IMR-90 (cell line): ENCODE measurements at places on chromosomes 4 and X. TPM values are rescaled to one million over a fixed set of nuclear protein-coding genes. Genes with fewer than 3 reads are reported as not detected.

- no peaks in the 10 kb centered on the region for H3K4me1 ChIP-seq
- no peak for DNase-seq
- H3K4me3 ChIP-seq: no peak overlapping the region
Measured at GRCh38 chr4:15556511-15557092, 86.9 kb downstream of the CC2D2A start.

TRIM60 gene
- total RNA-seq: not detected in 2 replicates

SSX2 gene
- not detected in 2 replicates for total RNA-seq

CRMP1 gene
- total RNA-seq: 4.1 and 4.4 TPM in 2 replicates

DNA sequence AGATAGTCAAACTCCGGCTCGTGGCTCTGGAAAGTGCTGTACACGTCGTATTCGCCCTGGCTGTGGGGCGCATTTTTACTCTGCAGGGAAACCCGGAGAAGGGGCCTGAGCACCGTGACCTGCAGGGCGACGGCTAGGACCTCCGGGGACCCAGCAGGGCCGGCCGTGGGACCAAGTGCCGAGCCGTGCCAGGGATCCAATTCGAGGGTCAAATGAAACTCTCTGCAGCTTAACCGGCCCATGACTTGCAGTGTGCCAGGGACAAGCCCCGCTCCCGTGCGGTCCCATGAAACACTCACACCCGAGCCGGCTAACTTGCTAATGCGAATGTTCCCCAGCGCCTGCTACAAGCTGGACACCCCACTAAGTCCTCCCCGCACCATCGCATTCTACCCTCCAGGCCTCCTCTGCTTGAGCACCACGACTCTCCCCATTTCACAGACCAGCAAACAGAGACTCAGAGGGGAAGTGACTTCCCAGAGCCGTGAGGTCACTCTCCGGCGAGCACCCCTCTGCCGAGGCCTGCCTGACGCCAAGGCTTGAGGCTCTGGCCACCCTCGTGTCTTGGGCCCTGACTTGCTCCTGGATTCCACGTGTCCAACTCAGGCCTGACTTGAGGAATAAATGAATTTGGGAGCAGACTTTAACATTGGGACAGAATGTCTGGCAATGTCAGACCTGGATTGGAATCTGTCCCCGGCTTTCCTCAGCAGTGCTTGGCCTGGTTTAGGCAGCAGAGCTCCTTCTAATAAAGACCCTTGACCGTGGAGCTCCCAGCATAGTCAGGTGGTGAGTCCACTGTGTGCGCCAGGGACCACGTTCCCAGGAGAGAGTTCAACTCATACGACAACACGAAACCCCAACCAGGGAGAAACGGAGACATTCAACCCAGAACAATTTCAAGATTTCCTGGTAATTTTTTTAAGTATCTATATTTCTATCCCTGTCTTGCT is 93.6 kb downstream of the PPP2R2C start:
- no peaks in the 10 kb centered on the region for H3K4me1 ChIP-seq
- H3K27me3 ChIP-seq: peaks cover 23% of the 10 kb centered on the region
- no peak overlapping the region for H3K4me3 ChIP-seq
- H3K27ac ChIP-seq: no peak overlapping the region
- DNase-seq: no peak

- H3K27me3 ChIP-seq: no peaks in the 10 kb centered on the region
- peaks cover 8% of the 10 kb centered on the region for H3K4me1 ChIP-seq
- peak; percentile 84 for DNase-seq
- H3K27ac ChIP-seq: peak overlapping the region; percentile 74
Measured at GRCh38 chrX:10014462-10015354, 47.5 kb downstream of the CLDN34 start.

NFXL1 gene
- total RNA-seq: 21.9 and 23.1 TPM in 2 replicates

GRCh38 chr4:157882901-157883300 is 289.9 kb downstream of the GASK1B start:
- no peaks in the 10 kb centered on the region for H3K4me1 ChIP-seq
- no peak for DNase-seq
- no peaks in the 10 kb centered on the region for H3K36me3 ChIP-seq

H2AZ1 gene
- total RNA-seq: 938 and 1,129 TPM in 2 replicates

DNA sequence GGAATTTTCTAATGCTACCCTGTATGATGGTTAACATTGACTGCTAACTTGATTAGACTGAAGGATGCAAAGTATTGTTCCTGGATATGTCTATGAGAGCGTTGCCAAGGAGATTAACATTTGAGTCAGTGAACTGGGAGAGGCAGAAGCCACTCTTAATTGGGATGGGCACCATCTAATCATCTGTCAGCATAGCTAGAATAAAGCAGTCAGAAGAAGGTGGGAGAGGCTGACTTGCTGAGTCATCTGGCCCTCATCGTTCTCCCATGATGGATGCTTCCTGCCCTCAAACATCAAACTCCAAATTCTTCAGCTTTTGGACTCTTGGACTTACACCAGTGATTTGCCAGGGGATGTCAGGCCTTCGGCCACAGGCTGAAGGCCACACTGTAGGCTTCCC is 878.5 kb downstream of the PCDH7 start:
- no peak overlapping the region for H3K4me3 ChIP-seq
- no peak overlapping the region for H3K27ac ChIP-seq
- no peaks in the 10 kb centered on the region for H3K27me3 ChIP-seq

TEX11 gene
- not detected in 2 replicates for total RNA-seq

DNA sequence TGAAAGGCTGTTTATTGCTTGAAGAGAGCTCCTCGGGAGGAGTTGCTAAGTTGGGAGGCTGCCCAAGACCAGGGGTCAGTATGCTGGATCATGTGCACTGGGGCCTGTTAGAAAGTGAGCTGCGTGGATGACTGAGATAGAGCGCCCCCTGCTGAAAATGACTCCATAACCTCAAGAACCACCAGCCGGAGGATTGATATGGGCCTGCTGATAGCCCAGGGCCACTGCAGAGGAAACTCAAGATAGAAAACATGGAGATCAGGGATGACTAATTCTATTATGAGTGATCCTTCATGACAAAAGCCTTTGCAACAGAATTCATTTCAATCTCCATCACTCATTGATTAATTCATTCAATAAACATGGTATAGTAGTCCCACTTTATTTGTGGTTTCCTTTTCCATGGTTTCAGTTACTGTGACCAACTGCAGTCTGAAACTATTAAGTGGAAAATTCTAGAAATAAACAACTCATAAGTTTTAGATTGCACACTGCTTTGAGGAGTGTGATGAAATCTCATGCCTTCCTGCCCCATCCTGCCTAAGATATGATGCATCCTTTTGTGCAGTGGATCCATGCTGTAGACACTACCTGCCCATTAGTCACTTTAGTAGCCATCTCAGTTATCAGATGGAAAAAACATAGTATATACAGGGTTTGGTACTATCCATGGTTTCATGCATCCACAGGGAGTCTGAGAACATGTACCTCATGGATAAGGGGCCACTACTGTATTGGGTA is 126.7 kb upstream of the MBNL3 start:
- H3K4me3 ChIP-seq: no peak overlapping the region
- DNase-seq: peak; percentile 12
- H3K36me3 ChIP-seq: no peaks in the 10 kb centered on the region
- H3K27ac ChIP-seq: no peak overlapping the region
- no peaks in the 10 kb centered on the region for H3K4me1 ChIP-seq
- peaks cover 5% of the 10 kb centered on the region for H3K27me3 ChIP-seq

- no peaks in the 10 kb centered on the region for H3K27me3 ChIP-seq
- H3K4me1 ChIP-seq: no peaks in the 10 kb centered on the region
- H3K4me3 ChIP-seq: no peak overlapping the region
- DNase-seq: peak; percentile 54
- no peaks in the 10 kb centered on the region for H3K36me3 ChIP-seq
Measured at GRCh38 chr4:124337874-124338273, 374.7 kb downstream of the ANKRD50 start.

GRCh38 chr4:122632396-122633143 is 11.7 kb upstream of the IL21 start:
- peaks cover 3% of the 10 kb centered on the region; the same call in 1 of the 2 replicates for H3K27me3 ChIP-seq
- no peaks in the 10 kb centered on the region for H3K4me1 ChIP-seq
- H3K27ac ChIP-seq: no peak overlapping the region

MID2 gene
- total RNA-seq: 3.3 and 4.7 TPM in 2 replicates

TKTL2 gene
- not detected in 2 replicates for total RNA-seq

- H3K4me1 ChIP-seq: peaks cover 27% of the 10 kb centered on the region
- H3K36me3 ChIP-seq: no peaks in the 10 kb centered on the region
- no peaks in the 10 kb centered on the region for H3K27me3 ChIP-seq
Measured at GRCh38 chrX:39756086-39756883, 341.5 kb downstream of the BCOR start.

- H3K4me1 ChIP-seq: no peaks in the 10 kb centered on the region
- no peaks in the 10 kb centered on the region for H3K36me3 ChIP-seq
- no peaks in the 10 kb centered on the region for H3K27me3 ChIP-seq
- H3K27ac ChIP-seq: no peak overlapping the region
Measured at GRCh38 chr4:164304101-164304639, 449.8 kb upstream of the SMIM31 start.

TRIML1 gene
- not detected in 2 replicates for total RNA-seq

EGF gene
- 2.2 and 4.2 TPM in 2 replicates for total RNA-seq

COL4A6 gene
- 0.28 and 0.36 TPM in 2 replicates for total RNA-seq

- H3K36me3 ChIP-seq: no peaks in the 10 kb centered on the region
- no peak overlapping the region for H3K27ac ChIP-seq
- peaks cover 5% of the 10 kb centered on the region for H3K4me1 ChIP-seq
- DNase-seq: peak; percentile 76
- H3K4me3 ChIP-seq: no peak overlapping the region
Measured at GRCh38 chr4:72314869-72315268, 254.2 kb downstream of the ADAMTS3 start.

FGF13 gene
- under 0.01 and 0.18 TPM in 2 replicates for total RNA-seq

DNA sequence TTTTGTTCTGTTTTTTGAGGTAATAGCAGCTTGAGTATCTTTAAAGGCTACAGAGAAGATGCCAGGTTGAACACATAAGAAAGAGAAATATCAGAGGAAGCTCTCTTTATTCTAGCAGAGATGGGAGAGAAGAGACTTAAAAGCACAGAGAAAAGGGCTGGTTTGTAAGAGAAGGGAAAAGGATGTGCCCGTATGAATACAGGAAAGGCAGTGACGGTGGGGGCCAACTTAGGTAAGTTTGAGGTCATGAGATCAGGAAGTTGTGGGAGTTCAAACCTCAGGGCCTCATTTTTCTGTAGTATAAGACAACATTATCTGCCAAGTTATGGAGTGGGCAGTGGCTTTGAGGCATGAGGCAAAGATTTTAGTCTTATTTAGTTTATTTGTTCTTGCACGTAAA is 121.3 kb upstream of the S100G start:
- H3K36me3 ChIP-seq: no peaks in the 10 kb centered on the region
- no peaks in the 10 kb centered on the region; the same call in none of the 2 replicates for H3K27me3 ChIP-seq
- H3K27ac ChIP-seq: no peak overlapping the region
- DNase-seq: no peak
- no peaks in the 10 kb centered on the region for H3K4me1 ChIP-seq
- no peak overlapping the region for H3K4me3 ChIP-seq

GRCh38 chr4:113788888-113789287 is 27.4 kb upstream of the CAMK2D start:
- no peak for DNase-seq
- H3K27ac ChIP-seq: no peak overlapping the region
- no peak overlapping the region for H3K4me3 ChIP-seq
- no peaks in the 10 kb centered on the region for H3K27me3 ChIP-seq
- no peaks in the 10 kb centered on the region for H3K36me3 ChIP-seq
- H3K4me1 ChIP-seq: peaks cover 4% of the 10 kb centered on the region

DNA sequence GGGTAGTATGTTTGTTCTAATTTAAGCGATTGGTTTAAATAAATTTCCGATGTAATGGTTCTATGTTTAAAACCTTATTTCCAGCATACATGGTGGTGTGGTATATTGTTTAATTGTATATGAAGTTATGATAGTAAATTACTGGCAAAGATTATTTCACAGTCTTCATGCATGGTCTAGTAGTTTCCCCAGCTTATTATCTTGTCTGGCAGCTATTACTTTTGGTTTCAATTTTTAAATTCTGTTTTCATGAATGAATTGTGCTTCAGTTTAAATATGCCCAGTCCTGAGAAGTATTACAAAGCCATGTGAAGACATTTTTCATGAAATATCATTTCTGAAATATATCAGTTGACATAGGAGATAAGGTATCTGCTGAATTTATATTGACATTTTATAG is 6.3 kb downstream of the ALG13 start:
- H3K4me3 ChIP-seq: no peak overlapping the region
- DNase-seq: no peak
- H3K36me3 ChIP-seq: peaks cover 11% of the 10 kb centered on the region
- no peaks in the 10 kb centered on the region for H3K27me3 ChIP-seq
- no peaks in the 10 kb centered on the region for H3K4me1 ChIP-seq
